ENCODE measurements at places on chromosomes 11 and 22.
A peak's percentile ranks its signal among the peaks of the same experiment; 100 is the strongest.

GRCh38 chr11:130527636-130528297 lies 79.3 kb downstream of the ADAMTS15 start:
- no peak for DNase-seq

DNA sequence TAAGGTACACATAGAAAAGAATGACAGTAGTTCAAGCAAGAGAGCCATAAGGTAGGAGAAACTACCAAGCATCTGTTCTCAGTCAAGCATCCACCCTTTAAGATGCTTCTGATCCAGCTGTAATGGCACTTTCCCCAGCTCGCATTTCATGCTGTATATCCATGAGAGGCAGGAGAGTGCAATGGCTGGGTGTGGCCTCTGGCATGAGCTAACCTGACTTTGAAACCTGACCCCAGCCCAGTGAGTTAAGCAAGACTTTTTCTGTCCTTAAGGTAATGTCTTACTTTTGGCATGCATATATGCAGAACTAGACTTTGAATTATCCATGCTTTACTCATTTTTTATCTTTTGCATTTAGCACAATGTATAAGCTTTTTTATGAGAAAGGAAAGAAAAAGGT lies 79.8 kb upstream of the CNTN5 start:
- DNase-seq: no peak

DNA sequence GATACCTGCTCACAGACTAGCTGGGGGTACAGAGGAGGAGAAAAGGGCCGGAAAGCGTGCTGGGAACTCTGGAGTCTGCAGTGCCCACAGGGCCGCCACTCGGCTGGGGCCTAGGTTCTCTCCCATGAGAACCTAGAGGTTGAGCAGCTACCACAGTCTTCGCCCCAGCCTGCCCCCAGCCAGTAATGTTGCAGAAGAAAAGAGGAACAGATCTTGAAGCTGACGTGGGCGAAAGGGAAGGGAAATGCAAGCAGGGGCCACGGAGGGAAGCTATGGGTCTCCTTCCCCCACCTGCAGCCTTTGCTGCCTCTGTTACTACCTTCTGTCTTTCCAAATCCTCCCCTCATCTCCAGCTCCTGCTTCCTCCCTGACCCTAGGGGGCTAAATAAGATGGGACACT lies 28.8 kb upstream of the P2RY2 start:
- DNase-seq: no peak

DNA sequence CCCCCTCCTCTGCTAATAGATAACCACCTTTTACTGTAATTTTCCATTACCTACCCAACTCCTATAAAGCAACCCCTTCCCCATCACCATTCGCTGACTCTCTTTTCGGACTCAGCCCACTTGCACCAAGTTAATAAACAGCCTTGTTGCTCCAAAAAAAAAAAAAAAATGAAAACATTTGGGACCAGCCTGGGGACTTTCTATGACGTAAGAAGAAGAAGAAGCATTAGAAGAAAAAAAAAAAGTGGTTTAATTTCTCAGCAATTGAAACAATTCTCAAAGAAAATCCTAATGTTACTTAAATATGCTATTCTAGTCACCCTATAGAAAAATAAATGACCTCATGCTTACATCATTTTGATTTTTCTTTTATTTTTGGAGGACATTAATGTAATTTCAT lies 301.5 kb upstream of the ANO3 start:
- DNase-seq: no peak

DNA sequence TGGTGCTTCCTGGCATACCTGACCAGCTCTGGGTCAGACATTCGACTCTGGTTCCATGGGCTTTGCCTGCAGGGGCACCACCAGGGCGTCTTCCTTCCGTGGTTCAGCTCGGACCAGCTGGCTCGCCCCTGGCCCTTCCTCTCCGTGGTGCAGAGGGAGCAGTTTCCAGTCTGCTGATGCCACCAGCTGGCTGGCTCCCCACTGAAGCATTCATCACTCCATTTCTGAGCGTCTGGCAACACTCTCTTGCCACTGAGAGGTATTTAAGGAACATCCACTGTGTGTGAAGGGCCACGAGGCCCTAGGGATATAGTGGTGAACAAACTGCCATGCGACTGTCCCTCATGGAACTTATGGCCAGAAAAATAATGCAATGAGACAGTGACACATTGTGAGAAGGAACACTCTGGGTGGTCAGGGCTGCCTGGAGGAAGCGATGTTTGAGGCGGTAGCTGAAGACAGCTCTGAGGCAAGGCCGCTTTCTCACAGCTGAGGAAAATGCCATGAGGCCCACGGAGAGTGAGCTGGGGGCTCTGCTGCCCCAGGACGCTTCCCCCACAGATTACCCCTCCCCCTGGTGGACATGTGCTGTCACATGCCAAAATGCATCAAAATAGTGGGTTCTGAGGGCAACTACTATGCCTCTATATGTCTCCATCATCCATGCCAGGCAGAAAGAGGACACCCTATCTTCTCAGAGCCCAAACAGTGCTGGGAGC lies 44.9 kb upstream of the ARFGAP3 start:
- no peak for DNase-seq

DNA sequence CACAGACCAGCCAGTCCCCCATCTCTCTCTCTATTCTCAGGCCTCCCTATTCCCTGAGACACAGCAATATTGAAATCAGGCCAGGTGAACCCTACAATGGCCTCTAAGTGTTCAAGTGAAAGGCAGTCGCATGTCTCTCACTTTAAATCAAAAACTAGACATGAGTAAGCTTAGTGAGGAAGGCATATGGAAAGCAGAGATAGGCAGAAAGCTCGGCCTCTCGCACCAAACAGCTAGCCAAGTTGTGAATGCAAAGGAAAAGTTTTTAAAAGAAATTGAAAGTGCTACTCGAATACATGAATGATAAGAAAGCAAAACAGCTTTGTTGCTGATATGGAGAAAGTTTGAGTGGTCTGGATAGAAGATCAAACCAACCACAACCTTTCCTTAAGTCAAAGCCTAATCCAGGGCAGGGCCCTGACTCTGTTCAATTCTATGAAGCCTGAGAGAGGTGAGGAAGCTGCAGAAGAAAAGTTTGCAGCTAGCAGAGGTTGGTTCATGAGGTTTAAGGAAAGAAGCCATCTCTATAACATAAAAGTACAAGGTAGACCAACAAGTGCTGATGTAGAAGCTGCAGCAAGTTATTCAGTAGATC lies 19.8 kb upstream of the MPZL2 start:
- no peak for DNase-seq

DNA sequence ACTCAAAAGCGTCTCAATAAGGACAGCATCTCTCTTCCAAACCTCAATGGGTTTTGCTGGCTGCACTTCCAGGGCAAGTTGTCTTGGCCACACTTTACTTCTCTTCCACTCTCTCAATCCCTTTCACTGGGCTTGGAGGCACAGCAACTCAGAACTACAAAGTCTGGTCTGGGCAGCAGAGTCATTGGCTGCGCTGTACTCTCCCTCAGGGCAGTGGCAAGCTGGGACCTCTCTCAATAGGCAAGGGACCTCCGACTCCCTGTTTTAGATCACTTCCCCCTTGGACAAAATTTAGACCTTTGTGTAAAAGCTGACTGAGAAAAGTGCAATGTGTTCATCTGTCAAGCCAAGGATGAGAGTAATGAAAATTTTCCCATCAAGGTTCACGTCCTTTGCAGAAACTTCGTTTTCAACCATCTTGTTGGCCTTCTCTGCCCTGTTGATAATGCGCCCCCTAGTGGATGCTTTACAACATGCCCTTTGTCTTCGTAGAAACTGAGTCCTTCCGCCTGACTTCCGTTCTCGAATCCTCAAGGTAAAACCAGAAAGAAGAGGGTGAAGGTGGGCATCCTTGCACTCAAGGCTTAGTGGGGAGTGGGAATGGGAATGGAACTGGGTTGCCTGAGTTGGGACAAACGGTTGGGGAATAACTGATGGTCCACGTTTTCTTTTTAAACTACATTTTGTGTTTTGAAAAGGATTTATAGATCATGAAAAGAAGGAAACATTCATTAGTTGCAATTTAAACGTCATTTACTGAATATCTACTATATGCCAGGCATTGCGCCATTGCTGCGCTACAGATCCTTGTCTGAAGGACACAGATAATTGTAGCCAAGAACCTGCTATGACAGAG lies 99.1 kb downstream of the CD44 start:
- DNase-seq: peak; percentile 22

- DNase-seq: no peak
Measured at GRCh38 chr11:76803811-76804600, 20.9 kb downstream of the TSKU start.

DNA sequence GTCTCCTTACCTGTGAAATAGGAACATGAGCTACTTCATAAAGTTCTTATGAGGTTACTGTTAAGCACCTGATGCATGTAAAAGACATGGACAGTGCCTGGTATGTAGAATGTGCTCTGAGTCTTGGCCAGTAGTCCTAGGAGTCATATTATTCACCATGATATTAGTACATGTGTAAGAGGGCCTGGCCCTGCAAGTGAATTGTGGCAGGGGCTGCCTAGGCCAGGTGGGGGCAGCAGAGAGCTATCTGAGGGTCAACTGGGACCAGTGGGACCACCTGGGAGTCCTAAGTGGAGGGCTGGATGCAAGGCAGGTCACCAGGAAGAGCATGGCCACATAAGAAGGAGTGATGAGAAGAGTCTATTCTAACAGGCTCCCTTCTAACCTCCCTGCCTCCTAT lies 529.5 kb downstream of the SOX6 start:
- no peak for DNase-seq

DNA sequence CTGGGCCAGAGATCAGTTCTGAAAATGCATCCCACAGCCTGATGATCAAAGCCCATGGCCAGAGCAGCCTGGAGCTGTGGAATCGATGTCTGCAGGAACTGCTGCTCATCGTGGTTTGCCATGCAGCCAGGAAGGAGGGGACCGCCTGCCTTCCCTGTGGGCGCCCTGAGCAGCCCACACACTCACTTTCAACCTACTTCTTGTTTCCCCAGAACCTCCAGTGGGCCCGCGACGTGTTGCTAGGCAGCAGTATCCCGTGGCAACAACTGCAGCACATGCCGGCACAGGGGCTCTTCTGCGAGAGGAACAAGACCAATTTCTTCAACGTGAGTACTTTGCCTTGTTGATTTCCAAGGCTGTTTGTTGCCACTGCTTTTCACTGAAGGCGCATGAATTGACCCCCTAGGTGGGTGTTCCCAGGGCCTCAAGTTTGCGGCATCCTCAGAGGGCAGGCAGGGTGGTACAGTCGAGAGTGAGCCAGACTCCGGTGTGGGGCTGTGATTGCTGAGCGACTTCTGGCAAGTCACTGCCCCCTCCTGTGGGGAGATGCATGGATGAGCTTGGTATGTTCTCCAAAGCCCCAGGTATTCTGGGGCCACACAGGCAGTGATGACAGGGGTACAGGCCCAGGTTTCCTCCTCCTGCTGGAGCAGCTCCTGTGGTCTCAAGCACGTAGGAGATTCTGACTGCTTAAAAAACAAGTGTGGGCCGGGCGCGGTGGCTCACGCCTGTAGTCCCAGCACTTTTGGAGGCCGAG lies 47.0 kb upstream of the SUSD2 start:
- no peak for DNase-seq

GRCh38 chr11:3166268-3167142 lies 1.4 kb upstream of the OSBPL5 start:
- no peak for DNase-seq

GRCh38 chr22:23270212-23270733 lies 90.0 kb downstream of the BCR start:
- no peak for DNase-seq

GRCh38 chr11:31240340-31240904 lies 129.1 kb downstream of the DCDC1 start:
- no peak for DNase-seq

DNA sequence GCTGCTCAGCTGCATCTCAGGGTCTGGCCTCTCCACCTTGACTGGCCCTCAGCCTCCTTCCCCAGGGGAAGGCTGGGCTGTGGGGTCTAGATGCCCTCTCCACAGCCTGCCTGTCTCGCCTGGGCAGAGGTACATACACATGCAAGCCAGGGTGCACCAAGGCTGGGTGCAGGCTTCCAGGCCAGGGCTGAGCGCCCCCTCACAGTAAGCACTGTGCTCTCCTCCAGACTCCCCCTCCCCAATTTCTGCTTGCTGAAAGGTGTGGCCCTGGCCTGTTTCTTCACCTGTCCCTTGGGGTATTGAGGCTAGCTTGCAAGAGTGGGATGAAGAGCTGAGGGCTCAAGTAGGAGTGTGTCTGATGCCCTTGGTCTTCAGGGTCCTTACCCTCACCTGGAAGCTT lies 22.5 kb downstream of the RELT start:
- no peak for DNase-seq

DNA sequence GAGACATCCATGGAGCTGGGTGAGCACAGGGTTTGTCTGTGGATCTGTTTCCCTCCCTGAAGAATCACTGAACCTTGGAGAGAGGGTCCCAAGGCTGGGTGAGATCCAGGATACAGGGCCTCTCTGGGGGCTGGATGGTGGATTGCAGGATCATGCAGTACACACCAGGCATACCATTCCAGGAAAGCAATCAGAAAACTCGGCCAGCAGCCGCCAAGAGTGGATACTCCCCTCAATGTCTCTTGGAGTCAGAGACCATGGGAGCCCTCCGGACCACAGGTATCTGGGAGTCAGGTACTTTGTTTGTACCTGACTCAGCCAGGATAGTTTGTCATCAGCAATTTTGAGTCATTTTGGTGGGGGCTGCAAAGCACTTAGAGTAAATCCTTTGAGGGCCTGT lies 14.6 kb upstream of the SYT13 start:
- DNase-seq: no peak

DNA sequence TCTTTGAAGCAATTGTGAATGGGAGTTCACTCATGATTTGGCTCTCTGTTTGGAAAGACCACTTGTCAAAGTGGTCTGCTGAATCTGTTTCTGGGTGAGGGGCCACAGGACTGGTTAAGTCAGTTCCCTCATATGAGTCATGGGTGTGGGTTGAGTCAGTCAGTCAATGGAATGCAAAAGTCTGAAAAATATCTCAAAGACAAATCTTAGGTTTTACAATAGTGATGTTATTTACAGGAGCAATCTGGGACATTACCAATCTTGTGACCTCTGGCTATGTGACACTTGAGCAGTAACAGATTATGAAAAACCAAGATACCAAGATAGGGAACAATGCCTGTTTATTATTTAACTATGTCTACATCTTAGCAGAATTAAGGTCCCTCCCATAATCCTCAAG lies 311.6 kb downstream of the AASDHPPT start:
- no peak for DNase-seq

DNA sequence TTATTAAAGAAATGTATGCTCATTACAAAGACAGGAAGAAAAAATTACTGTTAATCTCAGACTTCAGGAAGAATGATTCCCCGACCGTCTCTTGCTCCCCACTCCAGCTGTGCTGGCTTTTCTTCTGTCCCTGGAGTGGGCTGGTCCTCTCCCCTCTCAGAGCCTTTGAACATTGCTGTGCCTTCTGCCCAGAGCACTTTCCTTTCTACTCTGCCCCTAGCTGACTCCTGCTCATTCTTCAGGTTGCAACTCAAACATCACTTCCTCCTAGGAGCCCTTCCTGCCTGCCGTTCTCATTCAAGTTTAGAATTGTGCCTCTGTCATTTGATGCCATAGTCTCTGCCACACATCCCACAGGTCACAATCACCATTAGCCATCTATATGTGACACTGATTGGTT lies 329.5 kb downstream of the MIAT start:
- no peak for DNase-seq
